ENCODE measurements at places on chromosomes 11 and 22.

DNA sequence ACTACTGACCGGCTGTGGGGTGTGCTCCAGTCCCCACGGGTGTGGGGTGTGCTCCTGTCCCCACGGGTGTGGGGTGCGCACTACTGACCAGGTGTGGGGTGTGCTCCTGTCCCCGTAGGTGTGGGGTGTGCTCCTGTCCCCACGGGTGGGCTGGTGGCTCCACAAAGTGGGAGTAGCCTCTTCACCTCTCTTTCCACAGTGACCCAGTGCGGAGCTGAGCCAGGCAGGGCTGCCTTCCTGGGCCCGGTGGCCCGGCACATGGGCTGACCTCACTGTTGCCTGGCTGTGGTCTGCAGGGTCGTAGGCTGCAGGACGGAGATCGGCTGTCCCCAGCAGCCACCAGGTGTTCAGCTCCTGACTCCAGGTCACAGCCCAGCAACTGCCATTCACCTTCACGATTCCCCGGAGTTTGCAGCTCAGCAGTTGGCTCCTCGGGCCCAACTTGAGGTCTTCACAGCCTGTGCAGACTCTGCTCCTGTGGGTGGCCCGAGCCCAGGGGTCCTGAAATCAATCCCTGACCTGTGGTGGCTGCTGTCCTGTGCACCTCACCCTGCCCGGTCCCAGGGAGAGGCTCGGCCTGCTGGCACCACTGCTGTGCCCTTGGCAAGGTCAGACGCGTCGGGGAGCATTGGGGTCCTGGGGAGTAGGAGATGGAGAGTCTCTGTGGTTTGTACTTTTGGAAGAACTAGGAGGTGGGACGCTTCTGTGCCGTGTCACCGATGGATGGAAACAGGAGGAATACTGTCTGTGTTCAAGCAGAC is 414.3 kb downstream of the TBC1D22A start:
- DNase-seq = no peak

GRCh38 chr11:76736773-76737495 is 46.2 kb upstream of the TSKU start:
- no peak for DNase-seq

GRCh38 chr22:42561856-42562255 is 8.1 kb downstream of the SERHL2 start:
- no peak for DNase-seq

GRCh38 chr22:47032091-47032943 is 269.9 kb downstream of the TBC1D22A start:
- DNase-seq = no peak

GRCh38 chr11:2196970-2197770 is 25.6 kb upstream of the TH start:
- DNase-seq = peak; percentile 89

All from GM13976 (cell line).